Fibroblast of skin of scalp (primary cell): ENCODE measurements at places on chromosomes 1 and 21.
A peak's percentile ranks its signal among the peaks of the same experiment; 100 is the strongest.

DNA sequence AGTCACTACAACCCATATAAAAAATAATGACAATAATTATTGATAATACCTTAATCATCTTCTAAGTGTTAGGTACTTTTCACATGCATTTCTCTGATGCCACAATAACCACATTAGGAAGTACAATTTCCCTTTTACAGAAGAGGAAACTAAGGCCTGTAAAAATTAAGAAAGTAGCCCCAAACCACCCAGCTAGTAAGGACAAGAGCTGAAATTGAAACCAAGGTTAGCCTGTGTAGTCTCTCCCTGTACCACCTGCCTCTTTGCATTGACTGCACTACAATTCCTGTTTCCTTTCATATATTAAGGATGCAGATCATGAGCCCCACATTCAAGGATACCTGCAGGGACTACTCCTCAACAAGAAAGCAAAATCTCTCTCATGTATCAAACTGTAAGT is 288.8 kb downstream of the GPATCH2 start:
- DNase-seq: no peak

DNA sequence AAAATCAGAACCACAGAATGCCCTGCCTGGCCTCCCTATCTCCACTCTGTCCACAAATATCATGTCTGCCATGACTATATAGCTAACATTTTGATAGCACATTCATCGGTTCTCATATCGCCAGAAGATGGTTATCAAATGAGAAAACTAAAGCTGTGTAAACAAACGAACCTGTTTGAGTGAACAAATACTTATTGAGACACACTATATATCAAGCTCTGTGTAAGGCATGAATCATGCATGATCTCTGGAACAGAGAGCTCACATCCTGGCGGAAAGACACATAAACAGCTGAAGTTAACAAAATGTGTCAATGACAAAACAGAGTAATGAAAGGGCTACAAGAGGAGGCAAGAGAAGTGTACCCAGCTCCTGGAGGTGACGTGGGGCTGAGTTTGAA is 13.1 kb downstream of the KCND3 start:
- DNase-seq: no peak

DNA sequence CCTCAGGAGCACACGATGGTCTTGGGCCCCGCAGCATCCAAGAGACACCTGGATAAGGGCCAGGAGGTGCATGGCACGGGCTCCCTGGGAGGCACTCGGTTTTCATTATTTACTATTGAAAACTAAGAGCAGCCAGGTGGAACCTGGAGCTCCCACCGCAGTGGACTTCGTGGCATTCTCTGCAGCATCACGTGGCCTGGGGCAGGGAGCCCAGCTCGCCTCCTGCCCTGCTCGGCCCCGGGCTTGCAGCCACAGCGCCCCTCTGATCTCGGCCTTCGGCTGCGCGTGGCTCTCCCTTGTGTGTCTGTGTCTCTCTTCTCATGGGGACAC is 121.6 kb downstream of the SIK1 start:
- DNase-seq: no peak

GRCh38 chr1:214493126-214493796 is 58.1 kb downstream of the PTPN14 start:
- DNase-seq: no peak

DNA sequence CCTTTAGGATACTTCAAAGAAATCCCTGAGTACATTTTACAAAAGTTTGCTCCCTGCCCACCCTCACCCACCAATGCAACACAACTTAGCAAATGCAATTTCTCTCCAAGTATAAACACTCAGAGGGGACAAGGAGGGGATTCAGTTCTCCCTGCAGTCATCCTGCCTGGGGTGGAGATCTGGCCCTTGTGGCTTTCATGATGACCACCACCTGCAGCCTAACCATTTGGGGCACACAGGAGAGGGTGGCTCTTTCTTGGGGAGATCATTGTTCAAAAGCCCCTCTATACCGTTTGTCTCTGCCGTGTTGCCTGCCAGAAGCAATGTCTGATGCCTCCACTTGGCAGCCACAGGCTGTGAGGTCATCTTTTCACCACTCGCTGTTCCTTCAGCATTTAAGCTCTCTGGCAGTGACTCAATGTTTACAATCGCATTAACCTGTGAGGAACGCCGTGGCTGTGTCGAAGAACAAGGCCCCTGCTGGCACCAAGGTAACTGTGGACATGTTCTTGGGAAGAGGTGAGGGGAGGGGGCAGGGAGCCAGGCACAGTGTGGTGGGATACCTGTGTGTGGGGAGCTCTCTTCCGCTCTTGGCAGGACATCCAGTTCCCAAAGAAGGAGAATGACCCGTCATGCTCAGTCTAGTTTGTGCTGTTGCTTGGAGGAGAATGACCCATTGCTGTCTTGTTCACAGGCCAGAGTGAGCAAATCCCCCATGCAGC is 103.9 kb upstream of the DUSP10 start:
- peak; percentile 46 for DNase-seq
